Left colon (tissue), 2 donors: ENCODE measurements at places on chromosomes 6 and 20.

- DNase-seq, result no peak
These were observed 378.0 kb downstream of the CD109 start for GRCh38 chr6:74073999-74074398.

DNA sequence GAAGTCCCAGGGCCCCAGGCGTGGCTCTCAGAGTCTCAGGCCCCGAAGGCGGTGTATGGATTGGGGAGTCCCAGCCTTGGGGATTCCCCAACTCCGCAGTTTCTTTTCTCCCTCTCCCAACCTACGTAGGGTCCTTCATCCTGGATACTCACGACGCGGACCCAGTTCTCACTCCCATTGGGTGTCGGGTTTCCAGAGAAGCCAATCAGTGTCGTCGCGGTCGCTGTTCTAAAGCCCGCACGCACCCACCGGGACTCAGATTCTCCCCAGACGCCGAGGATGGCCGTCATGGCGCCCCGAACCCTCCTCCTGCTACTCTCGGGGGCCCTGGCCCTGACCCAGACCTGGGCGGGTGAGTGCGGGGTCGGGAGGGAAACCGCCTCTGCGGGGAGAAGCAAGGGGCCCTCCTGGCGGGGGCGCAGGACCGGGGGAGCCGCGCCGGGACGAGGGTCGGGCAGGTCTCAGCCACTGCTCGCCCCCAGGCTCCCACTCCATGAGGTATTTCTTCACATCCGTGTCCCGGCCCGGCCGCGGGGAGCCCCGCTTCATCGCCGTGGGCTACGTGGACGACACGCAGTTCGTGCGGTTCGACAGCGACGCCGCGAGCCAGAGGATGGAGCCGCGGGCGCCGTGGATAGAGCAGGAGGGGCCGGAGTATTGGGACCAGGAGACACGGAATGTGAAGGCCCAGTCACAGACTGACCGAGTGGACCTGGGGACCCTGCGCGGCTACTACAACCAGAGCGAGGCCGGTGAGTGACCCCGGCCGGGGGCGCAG, at the start of gene HLA-A:
Gene HLA-A, plus strand, starts transcription at position 258 of the 778 bp plus-strand sequence. Its CDS starts 22 bp downstream, at position 280.
- DNase-seq, result peak; percentile 96

DNA sequence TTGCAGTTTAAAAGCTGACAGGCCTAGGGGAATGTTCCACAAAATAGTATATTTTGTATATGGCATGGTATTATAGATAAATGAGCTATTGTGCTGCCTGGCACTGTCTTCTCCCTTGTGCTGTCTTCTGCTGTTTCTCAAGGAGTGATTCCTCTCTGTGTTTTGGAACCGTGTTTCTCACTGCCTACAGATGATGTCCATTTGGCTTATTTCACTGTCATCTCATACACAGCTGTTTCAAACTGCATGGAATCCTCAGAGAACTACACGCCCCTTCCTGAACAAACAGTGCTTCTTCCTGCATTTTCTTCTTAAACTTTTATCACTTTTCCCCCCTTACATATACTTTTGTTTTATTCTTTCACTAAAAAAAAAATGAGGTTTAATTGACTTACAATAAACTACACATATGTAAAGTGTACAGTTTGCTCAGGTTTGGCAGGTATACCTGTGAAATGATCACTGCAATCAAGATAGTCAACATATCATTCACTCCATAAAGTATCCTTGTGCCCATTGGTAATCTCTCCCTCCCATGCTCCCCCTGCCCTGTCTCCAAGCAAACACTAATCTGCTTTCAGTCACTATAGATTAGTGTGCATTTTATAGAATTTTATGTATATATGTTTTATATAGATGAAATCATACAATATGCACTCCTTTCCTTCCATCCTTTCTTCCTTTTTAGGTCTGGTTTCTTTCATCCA, 43.0 kb downstream of the CBFA2T2 start:
- no peak for DNase-seq

DNA sequence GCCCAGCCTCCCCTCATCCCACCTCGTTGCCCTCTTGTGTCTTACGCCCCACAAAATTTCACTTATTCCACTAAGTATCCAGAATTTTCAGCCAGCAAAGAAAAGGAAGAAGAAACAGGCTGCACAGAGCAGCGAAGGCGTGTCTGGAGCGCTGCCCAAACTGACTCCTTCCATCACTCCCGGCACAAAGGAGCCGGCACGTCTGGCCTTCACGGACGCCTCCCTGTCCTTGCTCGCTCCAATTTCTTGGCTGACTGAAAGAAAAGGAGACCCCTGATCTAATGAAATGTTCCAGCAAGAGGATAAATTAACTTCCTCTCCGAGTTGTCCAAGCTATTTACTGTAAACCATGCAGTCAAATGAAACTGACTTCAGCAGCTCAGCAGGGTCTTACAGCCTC, 152.3 kb upstream of the CDH4 start:
- no peak for DNase-seq

DNA sequence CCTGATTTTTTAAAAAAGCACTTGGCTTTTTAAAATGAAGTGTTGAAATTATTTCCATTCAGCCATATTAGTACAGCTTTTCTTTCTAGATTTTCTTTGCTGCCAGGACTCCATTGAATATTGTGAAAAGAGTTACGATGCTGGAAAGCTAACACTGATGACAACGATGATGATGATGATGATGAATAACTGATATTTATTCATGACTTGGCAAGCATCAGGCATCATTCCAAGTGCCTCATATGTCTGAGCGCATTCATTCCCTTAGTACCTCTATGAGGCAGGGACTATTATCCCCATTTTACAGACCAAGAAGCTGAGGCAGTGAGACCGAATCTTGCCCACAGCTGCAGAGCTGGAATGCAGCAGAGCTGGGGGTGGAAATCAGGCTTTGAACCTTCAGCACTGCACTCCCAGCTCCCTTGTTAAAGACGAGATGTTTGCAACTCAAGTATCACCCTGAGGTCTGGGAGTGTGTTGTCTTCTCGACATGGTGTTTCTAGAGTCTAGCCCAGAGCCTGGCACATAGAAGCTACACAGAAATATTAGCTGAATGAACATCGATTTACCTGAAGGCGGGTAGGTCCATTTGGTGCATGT, 85.5 kb upstream of the FRMD1 start:
- no peak for DNase-seq
